Brain (organoid and tissue), 16 donors: ENCODE measurements at places on chromosomes 5 and 9.

- no peak for DNase-seq
These were observed 2.7 kb downstream of the FBXW11 start for GRCh38 chr5:172003746-172004145.

- DNase-seq = no peak
These were observed 1.4 kb downstream of the ZFR start for GRCh38 chr5:32443145-32443540.

DNA sequence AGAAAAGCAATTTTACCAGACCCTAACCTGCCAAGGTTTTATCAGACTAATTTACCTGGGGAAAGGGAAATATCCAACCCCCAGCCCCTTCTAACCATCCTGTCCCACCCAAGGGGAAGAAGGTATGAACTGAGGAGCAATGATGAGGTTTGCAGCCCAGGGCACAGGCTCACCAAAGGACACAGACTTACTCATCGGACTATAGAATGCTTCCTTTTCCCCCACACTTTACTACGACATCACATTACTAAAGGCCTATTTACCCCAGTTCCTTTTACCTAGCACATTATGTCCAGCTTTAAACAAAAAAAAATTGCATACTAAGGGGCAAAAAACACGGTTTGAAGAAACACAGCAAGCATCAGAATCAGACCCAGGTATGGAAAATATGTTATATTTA, 94.1 kb upstream of the FST start:
- DNase-seq = no peak

DNA sequence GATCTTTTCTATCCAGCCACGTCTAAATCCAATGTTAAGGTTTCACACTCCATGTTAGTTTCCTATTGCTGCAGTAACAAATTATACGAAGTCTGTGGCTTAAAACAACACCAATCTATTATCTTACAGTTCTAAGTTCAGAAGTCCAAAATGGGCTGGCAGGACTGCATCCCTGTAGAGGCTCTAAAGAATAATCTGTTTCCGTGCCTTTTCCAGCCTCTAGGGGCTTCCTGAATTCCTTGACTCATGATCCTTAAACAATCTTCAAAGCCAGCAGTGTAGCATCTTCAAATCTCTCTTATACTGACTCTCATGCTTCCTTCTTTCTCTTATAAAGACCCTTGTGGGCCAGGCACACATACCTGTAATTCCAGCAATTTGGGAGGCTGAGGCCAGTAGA, 6.8 kb downstream of the PLGRKT start:
- no peak for DNase-seq

- DNase-seq = no peak
These were observed 318.4 kb downstream of the ARL15 start for GRCh38 chr5:53991942-53992341.

DNA sequence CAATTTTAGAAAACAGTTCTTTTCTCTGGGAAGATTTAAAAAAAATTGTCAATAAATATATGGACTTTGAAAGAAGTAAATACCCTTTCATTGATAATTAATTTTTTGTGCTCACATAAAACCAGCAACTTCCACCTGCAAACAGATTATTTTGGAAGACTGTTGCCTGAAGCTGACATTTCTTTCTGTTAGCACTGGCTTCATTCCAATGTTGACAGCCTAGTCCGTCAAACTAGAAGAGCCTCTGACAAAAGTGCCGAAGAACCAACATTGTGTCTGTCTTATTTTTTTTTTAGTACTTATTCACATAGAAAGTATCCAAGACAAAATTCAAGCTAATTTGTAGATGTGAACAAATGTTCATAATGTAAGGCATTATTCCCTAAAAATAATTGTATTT, 108.6 kb upstream of the TMEM161B start:
- no peak for DNase-seq

GRCh38 chr9:87223392-87224246, 274.0 kb upstream of the DAPK1 start:
- no peak for DNase-seq

- no peak for DNase-seq
These were observed 16.2 kb downstream of the OR2V2 start for GRCh38 chr5:181163487-181164075.

DNA sequence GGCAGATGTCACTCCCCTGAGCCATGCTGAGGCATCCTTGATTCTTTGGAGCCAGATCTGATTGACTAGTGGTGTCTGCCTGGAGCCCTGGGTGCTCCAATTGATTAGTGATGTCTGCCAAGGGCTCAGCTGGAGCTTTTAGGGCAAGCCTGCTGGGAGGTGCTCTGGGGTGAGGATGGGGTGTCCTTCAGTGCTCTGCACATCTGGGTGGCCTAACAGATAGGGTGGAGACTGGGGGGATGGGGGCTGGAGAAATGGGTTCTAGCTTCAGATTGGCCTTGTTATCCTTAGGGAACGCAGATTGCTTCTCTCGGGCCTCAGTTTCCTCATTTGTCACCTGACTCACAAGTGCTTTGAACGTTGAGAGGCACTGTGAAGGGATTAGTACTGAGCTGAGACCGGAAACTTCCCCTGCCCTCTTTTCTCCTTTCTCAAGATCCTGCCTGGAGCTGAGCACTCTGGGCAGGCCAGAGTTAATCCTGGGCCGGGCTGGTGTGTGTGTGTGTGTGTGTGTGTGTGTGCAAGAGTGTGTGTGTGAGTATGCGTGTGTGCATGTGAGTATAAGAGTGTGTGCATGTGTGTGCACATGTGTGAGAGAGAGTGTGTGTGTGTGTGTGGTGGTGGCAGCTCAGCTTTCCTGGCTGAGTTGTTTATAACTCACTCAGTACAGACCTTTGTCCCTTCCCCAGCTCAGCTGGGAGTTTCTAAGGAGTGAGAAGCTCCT, 5.6 kb upstream of the IER5L start:
- no peak for DNase-seq

DNA sequence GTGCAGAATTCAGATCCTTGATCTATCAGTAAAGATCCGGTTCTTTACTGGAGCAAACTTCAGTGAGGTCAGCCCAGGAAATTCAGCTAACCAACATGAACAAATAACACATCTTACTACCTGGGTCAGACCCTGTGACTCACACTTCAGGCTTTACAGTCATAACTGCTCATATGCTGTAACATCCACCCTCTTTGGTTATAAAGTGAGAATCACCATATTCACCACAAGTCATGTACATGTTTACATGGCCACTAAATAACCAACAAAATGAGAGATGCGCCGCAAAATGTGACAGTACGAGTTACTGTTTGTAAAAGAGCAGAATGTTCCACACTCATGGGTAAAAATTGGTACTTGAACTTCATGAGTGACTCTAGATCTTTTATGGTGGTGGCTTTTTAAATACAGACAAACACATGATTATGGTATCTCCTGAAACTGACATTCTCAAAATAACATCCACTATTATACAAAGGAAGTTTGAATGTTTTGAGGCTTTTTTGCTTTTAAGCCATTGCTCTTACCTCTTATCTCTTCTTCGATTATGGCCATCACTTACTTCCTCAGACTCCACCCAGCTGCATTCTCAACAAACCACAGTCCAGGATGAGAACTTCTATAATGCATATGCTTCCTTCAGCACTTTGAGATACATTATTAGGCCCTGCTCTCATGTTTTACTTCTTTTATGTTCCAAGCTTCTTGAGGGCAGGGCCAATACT, 516.6 kb downstream of the RAB3C start:
- no peak for DNase-seq

GRCh38 chr9:77016526-77017504, 2.6 kb upstream of the FOXB2 start:
- DNase-seq = no peak

DNA sequence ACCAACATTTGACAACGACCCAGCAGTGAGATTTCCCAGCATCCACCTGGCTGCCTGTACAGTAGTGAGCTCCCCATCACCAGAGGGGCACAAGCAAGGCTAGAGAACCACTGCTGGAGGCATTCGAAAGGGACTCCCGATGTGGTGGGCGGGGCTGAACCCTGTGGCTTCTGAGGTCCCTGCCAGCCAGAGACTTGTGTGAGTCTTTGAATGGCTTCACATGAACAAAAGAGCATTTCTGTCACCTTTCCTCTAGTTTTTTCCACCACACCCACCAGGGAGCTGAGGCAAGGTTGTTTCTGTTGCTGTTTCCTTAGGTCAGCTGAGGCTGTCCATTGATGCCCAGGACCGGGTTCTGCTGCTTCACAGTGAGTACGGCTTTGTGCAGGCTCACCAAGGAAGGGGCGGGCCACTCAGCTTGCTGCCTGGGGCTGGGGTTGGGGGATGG, 15.7 kb downstream of the RGS3 start:
- no peak for DNase-seq

- DNase-seq = peak; percentile 81
These were observed at the start of gene SNCAIP for GRCh38 chr5:122311961-122312590. SNCAIP (plus strand) TSS chr5:122312237; CDS start chr5:122391135, 78,898 bp downstream.

- DNase-seq = no peak
These were observed 4.0 kb downstream of the PHF19 start for GRCh38 chr9:120872791-120873502.

DNA sequence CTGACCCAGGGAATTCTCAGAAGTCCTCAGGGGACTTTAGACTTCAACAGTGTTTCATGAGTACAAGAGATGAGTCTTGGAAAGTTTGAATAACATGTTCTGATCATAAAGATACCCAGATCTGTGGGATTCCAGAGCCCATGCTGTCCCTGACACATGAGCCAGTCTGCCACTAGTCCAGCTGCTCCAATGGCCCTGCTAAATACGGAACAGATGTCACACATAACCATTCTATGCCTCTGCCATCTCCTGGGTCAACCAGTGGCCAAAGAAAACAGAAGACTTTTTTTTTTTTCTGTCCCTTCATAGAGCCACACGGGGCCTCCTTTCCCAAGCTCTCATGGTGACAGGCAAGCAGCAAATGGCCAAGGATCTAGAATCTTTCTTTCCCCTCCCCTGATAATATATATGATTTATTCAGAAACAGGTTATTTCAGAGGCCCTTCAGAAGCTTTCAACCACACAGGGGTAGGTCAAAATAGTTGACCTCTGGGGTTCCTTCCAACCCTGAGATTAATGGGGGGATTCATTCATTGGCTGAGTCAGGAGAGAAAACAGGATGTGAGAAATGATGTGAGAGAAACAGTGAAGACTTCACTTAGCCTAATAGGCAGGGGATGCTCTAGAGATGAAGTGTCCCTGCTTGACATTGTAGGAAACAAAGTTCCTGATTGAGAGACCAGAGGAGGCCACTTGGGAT, 367.7 kb downstream of the CDK5RAP2 start:
- no peak for DNase-seq

- no peak for DNase-seq
These were observed 115.5 kb downstream of the CARTPT start for GRCh38 chr5:71834601-71835000.

- no peak for DNase-seq
These were observed 2.5 kb upstream of the MAPK9 start for GRCh38 chr5:180294411-180294810.

GRCh38 chr5:173513521-173513991, 102.9 kb downstream of the BOD1 start:
- DNase-seq = no peak

- no peak for DNase-seq
These were observed 123.1 kb downstream of the DMRT2 start for GRCh38 chr9:1173211-1173610.

DNA sequence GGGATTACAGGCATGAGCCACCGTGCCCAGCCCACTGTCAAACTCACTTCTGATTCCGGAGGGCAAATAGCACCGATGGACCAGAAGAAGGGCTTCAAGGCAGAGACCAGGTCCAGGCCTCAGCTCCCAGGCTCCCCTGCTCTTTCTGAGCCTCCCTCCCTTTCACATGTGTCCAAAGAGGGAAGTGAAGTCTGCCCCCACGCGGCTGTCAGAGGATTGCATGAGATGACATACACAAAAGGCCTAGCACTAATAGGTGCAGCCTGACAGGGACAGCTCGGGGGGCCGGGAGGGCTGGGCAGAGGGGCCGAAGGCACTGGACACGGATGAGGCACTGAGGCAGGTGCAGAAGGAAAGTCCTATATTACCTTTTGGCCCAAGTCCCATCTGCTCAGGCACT, 16.1 kb downstream of the FBP1 start:
- DNase-seq = no peak

GRCh38 chr9:77764894-77765780, 117.0 kb upstream of the GNA14 start:
- no peak for DNase-seq

- peak; percentile 67 for DNase-seq
These were observed 418.6 kb upstream of the GRAMD2B start for GRCh38 chr5:126004636-126005035.

GRCh38 chr5:37248421-37248969, 681 bp downstream of the CPLANE1 start:
- peak; percentile 50 for DNase-seq

GRCh38 chr5:854966-855743, 4.4 kb upstream of the ZDHHC11 start:
- no peak for DNase-seq

DNA sequence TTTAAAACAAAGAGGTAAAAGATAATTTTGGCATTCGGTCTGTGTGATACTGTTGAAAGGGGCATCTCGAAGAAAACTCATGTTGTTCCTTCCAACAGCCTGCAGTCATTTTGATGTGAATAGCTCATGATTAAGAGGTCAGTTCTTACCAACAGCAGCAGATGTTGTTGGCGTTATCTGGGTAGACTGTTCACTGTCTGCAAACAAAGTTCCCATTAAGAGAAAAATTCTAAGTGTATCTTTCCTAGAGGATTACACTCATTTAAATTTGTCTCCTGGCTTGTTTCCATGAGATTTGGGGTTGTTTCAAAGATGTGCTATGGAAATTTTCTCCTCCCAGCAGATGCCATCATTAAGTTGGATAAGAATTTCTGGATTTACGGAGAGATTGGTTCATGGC, 138.2 kb upstream of the RORB start:
- peak; percentile 5 for DNase-seq

- DNase-seq = peak; percentile 22
These were observed 49.6 kb upstream of the SMIM32 start for GRCh38 chr5:136242611-136243010.

GRCh38 chr9:131395157-131396098, 1.5 kb downstream of the PRRC2B start:
- no peak for DNase-seq

DNA sequence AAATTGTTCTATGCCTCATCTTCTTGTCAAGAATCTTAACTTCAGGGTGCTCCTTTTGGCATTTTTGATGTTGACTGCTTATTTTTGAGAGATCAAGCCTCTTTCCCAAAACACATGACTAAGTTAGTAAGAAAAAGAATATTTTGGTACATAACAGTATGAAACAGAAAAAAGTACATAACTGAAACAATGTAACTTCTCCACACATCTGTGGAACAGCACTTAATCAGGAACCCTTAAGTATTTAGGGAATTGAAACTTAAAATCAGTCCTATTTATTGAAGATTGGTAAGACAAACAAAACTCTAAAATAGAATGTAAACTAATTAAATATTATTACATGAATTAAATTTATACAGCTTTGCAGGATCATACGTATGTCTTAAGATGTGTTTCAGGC, 103.4 kb downstream of the MELK start:
- DNase-seq = no peak

GRCh38 chr5:122402955-122403685, 91.1 kb downstream of the SNCAIP start:
- no peak for DNase-seq

DNA sequence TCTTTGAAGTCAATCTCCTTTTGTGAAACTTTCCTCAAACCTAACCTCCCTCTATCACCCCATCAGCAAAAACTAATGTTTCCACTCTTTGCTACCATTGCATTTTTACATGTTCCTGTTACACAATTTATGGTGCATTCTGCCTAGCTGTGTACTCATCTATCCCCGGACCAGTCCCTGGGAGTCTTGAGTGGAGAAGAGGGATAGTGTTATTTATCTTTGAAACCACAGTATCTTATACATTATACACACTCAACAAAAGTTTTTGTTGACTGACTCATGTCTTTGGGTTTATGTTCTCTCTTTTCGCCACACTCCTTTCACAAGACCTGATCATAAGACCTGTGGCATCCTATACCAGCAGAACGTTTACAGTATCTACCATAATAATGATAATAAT, 26.4 kb downstream of the TNFAIP8 start:
- DNase-seq = no peak
